Endothelial cell of umbilical vein (primary cell): ENCODE measurements at places on chromosomes 7 and 10. TPM values are rescaled to one million over a fixed set of nuclear protein-coding genes. Genes with fewer than 3 reads are reported as not detected.

Gene STAG3
- 0.55 and 1.4 TPM in 2 replicates for total RNA-seq

Gene HOXA3
- 12.0 and 14.0 TPM in 2 replicates for total RNA-seq

Gene ACTR1A
- total RNA-seq: 151 and 155 TPM in 2 replicates

Gene FAM13C
- 0.67 TPM in 1 of 2 replicates, not detected in the other for total RNA-seq

Gene FAM20C
- 34.5 and 44.4 TPM in 2 replicates for total RNA-seq

Gene MET
- total RNA-seq: 44.5 and 52.0 TPM in 2 replicates

Gene IDI2
- total RNA-seq: not detected in 2 replicates

Gene ANKMY2
- 9.8 and 11.6 TPM in 2 replicates for total RNA-seq

Gene TRIM74
- total RNA-seq: 0.58 TPM in 1 of 2 replicates, not detected in the other

Gene HERPUD2
- total RNA-seq: 27.7 and 33.9 TPM in 2 replicates

Gene C7orf33
- total RNA-seq: not detected in 2 replicates

Gene ZNF487
- total RNA-seq: 2.6 and 3.0 TPM in 2 replicates

Gene HOXA9
- total RNA-seq: 61.6 and 62.9 TPM in 2 replicates

Gene PIK3AP1
- not detected in 2 replicates for total RNA-seq

Gene RBM20
- total RNA-seq: not detected in 2 replicates

Gene GLRX3
- 132 and 137 TPM in 2 replicates for total RNA-seq

Gene ERVW-1
- not detected in 2 replicates for total RNA-seq

Gene ZNF273
- total RNA-seq: 4.0 and 4.1 TPM in 2 replicates

Gene COL26A1
- not detected in 2 replicates for total RNA-seq

Gene TLX1
- total RNA-seq: not detected in 2 replicates

Gene TEX47
- not detected in 2 replicates for total RNA-seq

Gene ADD3
- total RNA-seq: 52.3 and 55.2 TPM in 2 replicates

Gene CPEB3
- total RNA-seq: 2.2 and 2.3 TPM in 2 replicates

Gene GJD4
- total RNA-seq: not detected in 2 replicates

Gene MACC1
- total RNA-seq: not detected in 2 replicates

Gene VIPR2
- total RNA-seq: not detected in 2 replicates

Gene CYP2C19
- total RNA-seq: not detected in 2 replicates

Gene OPN1SW
- not detected in 2 replicates for total RNA-seq

Gene UBTD1
- 42.6 and 44.1 TPM in 2 replicates for total RNA-seq

Gene IFIT2
- total RNA-seq: 0.51 and 1.4 TPM in 2 replicates

Gene LRRC61
- total RNA-seq: 0.39 TPM in 1 of 2 replicates, not detected in the other

Gene SORBS1
- total RNA-seq: 3.2 and 7.9 TPM in 2 replicates

Gene SYT15B
- total RNA-seq: 0.18 TPM in 1 of 2 replicates, not detected in the other

Gene CALN1
- total RNA-seq: not detected in 2 replicates

Gene SEC61A2
- total RNA-seq: 7.3 and 9.5 TPM in 2 replicates

Gene NRG3
- 3.9 and 5.6 TPM in 2 replicates for total RNA-seq

Gene ABCB4
- 0.09 and 0.15 TPM in 2 replicates for total RNA-seq

Gene DLX6
- total RNA-seq: not detected in 2 replicates

Gene OR2A14
- total RNA-seq: not detected in 2 replicates

Gene SPDYE8
- total RNA-seq: not detected in 2 replicates

Gene NACAD
- 4.3 and 6.6 TPM in 2 replicates for total RNA-seq

Gene BMPR1A
- total RNA-seq: not detected in 2 replicates

Gene PDE6C
- not detected in 2 replicates for total RNA-seq

Gene MARVELD1
- 69.5 and 78.3 TPM in 2 replicates for total RNA-seq

Gene ARHGAP19
- total RNA-seq: 19.1 and 20.0 TPM in 2 replicates

Gene BMPER
- 0.13 and 0.32 TPM in 2 replicates for total RNA-seq

Gene PPRC1
- total RNA-seq: 49.9 and 52.9 TPM in 2 replicates

Gene MBLAC1
- total RNA-seq: 1.3 and 1.8 TPM in 2 replicates

Gene PGAM2
- not detected in 2 replicates for total RNA-seq

Gene FLNC
- 81.8 and 81.9 TPM in 2 replicates for total RNA-seq

Gene UCN3
- not detected in 2 replicates for total RNA-seq
